Activated naive CD4-positive, alpha-beta T cell treated with Interleukin-2 at 50 U/mL for 16 hours (primary cell): ENCODE measurements at places on chromosomes 5 and 9.
A peak's percentile ranks its signal among the peaks of the same experiment; 100 is the strongest.

DNA sequence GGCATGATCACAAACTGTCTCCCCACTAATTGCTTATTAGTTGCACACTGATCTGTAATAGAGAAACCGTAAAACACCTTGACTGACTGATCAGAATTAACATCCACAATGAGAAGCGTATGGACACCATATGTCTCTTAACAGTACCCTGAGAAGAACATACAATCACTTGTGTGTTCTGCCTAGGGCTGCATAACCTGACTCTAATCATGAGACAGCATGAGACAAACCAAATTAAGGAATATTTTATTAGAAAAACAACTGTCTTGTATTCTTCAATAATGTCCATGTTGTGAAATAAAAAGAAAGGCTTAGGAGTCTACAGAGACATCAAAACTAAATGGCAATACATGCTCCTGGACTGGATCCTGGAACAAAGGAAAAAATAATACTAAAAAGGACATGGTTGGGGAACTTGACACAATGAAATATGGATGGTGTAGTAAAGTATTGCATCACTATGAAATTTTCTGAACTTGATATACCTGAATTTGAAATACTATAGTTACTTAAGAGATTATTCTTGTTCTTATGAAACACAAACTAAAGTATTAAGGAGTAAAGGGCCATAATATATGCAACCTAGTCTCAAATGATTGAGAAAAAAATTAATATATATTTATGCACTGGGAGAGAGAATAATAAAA is 162.1 kb downstream of the CWC27 start:
- DNase-seq, result no peak

GRCh38 chr5:131611064-131611381 is 24.0 kb downstream of the RAPGEF6 start:
- no peak for DNase-seq

DNA sequence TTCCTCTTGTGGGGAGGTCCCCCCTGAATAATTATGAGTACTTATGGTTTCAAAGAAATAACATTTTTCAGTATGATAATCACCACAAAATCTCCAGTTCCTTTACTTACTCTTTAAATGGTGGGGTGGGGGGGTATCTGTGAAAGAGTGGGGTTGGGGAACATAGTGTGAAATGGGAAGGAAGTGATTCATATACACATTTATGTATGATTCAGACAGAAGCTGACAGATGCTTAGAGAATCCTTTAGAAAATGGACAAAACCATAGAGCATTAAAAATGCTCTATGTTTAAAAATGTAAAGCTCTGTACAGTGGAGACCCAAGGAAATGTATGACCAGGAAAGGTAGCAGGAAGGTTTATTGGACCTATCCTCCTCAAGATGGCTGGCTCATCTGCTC is 267.5 kb upstream of the GRIA1 start:
- no peak for DNase-seq

DNA sequence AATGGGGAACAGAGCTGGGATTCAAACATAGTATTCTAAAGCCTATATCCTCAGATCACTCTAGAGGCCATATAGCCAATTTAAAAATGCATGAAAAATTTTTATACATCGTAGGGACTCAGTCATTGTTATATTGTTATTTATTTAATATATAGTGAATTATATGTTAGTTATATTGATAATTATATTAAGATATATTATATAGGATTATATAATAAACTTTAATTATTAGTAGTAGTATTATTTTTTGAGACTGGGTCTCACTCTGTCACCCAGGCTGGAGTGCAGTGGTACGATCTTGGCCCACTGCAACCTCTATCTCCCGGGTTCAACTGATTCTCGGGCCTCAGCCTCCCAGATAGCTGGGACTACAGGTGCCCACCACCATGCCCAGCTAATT is 65.7 kb upstream of the DPYSL3 start:
- DNase-seq, result no peak

DNA sequence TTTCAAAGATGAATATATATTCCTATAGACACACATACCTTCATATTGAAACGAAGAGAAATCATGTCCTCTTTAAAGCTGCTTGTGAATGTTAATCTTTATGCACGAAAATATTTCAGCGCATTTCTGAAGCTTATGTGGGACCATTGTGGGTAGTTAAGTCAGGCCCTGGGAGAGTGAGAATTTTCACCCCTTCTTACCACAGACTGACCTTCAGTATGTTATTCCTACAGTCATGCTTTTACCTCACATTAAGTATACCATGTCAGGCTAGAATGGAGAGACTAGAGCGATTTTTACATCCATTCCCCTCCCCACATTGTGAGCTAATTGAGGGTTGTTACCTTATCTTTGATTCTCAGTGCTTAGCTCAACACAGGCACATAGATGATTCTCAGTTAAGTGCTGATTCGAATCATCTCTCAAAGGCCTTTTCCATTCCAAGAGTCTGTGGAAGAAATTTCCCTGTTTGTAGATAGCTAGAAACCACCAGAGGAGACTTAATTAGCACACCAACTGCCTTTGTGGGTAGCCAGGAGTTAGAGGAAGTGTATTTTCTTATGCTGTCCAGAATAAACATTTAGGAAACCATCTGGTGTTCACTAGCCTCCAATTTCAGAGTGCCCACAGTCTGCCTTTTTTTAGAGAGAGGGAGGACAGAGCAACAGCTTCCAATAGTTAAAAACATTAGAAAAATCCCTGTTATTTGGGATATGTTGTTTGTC is 110.5 kb downstream of the MEGF10 start:
- DNase-seq, result no peak

GRCh38 chr5:51391175-51391574 is 7.9 kb downstream of the ISL1 start:
- no peak for DNase-seq

- no peak for DNase-seq
These were observed 211.6 kb downstream of the TMEM167A start for GRCh38 chr5:82865625-82866024.

DNA sequence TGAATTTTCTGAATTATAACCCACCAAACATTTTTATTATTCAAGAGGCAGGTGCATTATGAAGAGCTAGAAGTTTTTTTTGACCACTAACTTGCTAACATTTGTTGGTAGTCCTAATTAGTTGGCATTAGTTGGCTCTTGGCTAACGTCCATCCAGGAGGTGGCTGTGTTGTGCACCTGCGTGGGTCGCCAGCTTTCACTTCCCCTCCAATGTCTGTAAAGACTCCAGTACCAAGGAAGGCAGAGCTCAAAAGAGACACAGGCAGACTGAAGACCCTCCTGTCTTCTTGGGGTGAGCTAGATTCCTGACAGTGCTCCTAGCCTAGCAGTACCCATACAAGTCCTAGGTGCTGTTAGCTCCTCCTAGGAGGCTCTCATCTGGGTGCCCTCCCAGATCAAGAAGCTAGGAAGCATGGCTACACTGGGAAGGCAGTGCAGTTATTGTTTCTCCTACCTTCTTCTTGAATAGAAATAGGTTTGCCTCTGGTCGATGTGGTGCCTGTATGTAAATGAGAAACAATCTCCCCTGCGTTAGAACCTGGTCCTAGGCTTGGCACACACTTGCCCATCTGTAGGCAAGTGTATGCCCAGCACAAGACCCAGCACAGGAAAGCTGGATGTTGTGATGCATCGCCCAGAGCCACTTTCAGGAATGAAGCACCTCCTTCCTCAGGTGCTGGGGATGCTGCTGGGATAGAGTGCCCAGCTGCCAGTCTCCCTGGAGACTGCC is 190.9 kb downstream of the ICE1 start:
- no peak for DNase-seq

GRCh38 chr5:138068742-138069600 is 14.9 kb upstream of the WNT8A start:
- DNase-seq, result peak; percentile 73

GRCh38 chr5:176779537-176779936 is 30.8 kb upstream of the UNC5A start:
- no peak for DNase-seq

DNA sequence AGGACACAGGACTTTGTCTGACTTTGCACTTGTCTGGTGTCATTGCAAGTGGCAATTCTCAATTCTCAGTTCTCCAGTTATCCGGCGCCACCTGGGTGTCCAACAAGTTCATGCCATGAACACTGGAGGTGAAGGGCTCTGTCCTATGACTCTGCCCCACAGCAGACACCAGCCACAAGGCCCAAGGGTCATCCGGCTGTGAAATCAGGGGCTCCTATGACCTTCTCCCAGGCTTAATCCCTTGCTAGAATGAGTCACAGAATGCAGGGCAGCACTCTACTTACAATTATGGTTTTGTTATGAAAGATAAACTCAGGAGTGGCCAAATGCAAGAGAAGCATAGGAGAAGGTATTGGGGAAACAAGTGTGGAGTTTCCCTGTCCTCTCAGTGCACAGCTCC is 392.0 kb downstream of the GADD45G start:
- DNase-seq, result no peak

- no peak for DNase-seq
These were observed 45.1 kb downstream of the S1PR3 start for GRCh38 chr9:89036383-89036782.

GRCh38 chr5:165031371-165031770 is 1526.0 kb downstream of the MAT2B start:
- DNase-seq, result no peak

DNA sequence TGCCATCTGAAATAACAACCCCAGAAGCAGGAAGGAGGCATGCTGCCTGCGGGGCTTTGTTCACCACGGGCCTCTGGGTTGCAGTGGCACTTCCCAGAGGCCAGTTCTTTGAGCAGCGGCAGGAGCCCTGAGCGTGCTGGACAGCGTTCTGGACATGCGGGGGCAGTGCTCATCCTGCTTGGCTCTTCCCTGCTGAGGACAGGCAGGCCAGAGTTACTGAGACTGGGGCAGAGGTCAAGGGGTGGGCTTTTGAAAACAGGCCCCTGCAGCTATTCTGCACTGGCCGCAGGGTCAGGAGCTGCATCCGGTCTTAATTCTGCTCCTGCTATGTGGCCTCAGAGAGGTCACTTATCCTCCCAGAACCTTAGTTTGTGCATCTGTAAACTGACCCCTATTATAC is 258.6 kb downstream of the FSTL4 start:
- DNase-seq, result no peak

- no peak for DNase-seq
These were observed 211.3 kb downstream of the FAM114A2 start for GRCh38 chr5:153827397-153827796.

GRCh38 chr5:67984546-67984945 is 231.0 kb upstream of the PIK3R1 start:
- no peak for DNase-seq

GRCh38 chr5:72397836-72398235 is 77.7 kb downstream of the PTCD2 start:
- no peak for DNase-seq

GRCh38 chr5:154729613-154730012 is 25.6 kb upstream of the LARP1 start:
- DNase-seq, result no peak

DNA sequence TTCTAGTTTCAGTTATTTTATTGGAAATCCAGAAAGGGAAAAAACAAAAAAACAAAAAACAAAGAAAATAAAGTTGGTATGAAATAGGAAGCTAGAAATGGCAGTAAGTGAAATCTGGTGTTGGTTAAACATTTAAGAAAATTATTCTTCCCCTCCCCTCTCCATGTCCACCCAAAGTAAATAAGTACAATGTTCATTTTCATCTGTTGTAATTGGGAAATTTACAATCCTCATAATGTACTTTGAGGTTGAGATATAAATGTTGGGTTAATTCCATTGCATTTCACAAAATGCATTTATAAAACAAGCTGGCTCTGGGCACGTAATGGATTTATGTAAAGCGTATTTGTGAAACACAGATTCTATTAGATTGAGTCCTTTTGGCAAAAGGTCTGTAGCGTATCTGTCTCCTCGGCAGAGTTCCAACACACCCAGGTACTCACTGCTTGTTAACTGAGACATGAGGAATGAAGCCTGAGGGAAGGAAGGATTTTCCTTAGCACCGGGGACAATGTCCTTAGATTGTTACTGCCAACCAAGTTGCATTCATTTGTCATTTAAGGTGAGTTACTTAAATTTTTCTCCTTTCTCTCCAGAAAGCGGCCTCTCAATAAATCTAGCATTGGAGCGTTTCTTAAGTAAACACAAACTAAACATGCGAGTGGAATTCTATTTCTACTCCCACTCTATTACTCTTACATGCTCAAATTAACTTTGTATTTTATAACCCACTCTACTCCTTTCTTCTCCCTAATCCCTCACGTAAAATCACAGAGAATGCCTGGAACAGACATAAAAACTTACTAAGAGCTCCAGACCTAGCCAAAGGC is 912.3 kb upstream of the WWC1 start:
- no peak for DNase-seq

GRCh38 chr5:142287096-142287972 is 37.5 kb downstream of the SPRY4 start:
- no peak for DNase-seq

DNA sequence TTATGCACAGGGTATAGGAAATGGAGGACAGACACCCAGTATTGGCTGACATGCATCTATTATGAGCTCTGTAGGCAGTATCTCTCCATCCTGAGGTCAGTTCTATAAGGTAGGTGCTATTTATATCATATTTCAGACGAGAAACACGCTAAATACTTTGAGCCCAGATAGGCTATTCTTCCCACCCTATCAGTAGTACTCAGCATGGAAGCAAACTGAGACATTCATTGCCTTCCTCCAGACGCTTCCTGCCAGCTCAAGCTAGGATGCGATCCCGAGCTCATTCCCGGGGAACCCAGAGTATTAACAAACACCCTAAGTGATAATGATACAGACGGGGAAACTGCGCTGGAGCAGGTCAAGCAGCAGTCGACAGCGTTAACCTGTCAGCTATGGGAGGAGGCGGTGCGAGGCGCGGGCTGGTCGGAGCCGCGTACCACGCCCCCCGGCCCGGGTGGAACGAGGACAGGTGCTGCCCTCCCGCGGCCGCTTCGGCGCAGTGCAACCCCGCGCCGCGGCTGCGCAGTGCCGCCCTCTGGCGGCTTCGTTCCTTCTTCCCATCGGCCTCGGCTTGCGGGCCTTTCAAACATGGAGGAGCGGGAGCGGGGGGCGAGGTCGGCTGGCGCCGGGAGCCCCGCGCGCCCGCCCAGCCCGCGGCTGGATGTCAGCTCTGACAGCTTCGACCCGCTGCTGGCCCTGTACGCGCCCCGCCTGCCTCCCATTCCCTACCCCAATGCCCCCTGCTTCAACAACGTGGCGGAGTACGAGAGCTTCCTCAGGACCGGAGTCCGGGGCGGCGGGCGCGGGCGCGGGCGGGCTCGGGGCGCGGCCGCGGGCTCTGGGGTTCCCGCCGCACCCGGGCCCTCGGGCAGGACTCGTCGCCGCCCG is at the start of gene LSM11:
Gene LSM11 (plus strand): TSS at position 550 of the 888 bp plus-strand sequence. CDS start 39 bp downstream, at position 589.
- peak; percentile 92 for DNase-seq

DNA sequence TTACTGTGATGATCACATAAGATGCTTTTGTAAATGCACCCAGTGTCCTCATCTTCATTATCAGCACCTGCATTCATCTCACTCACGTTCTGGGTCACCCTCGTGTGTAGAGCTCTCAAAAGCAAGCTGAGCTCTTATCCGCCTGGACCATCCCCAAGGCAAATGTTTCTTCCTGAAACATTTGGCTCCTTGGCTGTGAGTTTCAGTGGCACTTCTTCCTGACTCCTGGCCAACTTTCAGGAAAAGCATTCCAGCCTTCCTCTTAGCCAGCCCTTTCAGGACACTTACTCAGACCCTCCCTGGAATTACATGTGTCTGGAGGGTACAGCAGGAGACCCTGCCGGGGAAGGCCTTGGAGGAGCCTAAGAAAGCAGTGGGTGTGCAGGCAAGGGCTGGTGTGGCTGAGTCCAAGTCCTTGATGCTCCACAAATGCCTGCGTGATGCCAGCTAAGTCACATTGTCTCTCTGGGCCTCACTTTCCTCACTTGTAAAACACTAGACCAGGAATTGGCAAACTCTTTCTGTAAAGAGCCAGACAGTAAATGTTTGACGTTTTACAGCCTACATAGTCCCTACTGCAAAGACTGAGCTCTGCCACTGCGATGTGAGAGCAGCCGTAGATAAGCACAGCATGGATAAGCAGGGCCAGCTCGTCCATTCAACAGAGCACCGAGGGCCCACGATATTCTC is 72.1 kb downstream of the PDE6A start:
- no peak for DNase-seq
